ENCODE measurements at places on chromosomes 12 and 14. TPM values are rescaled to one million over a fixed set of nuclear protein-coding genes. Genes with fewer than 3 reads are reported as not detected.

DNA sequence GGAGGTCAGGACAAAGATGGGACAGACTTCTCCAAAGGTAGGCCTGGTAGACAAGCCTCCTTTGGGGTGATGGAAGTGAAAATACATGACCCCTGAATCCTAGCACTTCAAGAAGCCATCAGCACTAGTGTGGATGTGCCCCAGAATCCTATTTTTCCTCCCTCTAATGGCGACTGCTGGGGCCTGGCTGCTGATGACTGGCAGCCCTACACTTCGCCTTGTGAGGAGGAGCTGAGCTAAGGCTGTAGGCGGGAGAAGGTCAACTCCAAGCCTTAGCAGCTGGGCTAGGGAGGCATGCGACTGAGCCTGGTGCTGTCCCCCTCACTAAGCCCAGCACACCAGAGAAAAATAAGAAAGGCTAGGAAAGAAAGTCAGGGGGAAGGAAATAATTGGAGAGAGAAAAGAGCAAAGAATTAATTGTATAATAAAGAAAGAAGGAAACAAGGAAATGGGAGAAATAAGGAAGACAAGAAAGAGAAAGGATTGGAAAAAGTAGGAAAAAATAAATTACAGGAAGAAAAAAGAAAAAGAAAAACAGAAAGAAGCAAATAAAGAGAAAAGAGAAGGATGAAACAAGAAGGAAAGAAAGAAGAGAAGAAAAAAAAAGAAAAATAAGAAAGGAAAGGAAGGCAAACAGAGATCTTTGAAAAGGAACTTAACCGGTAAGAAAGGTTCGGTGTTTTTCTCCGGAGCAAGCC is 4.7 kb upstream of the HOXC10 start:
- no peaks in the 10 kb centered on the region for H3K36me3 ChIP-seq
- H3K27me3 ChIP-seq = peaks cover 89% of the 10 kb centered on the region
- DNase-seq = no peak
- no peak overlapping the region for H3K4me3 ChIP-seq

GRCh38 chr12:108080363-108080762 is 48.7 kb upstream of the WSCD2 start:
- no peak for DNase-seq
- no peaks in the 10 kb centered on the region for H3K4me1 ChIP-seq
- no peak overlapping the region for H3K27ac ChIP-seq
- peaks cover 3% of the 10 kb centered on the region for H3K27me3 ChIP-seq
- no peaks in the 10 kb centered on the region for H3K36me3 ChIP-seq
- H3K4me3 ChIP-seq = no peak overlapping the region

- H3K27ac ChIP-seq = no peak overlapping the region
- no peaks in the 10 kb centered on the region for H3K4me1 ChIP-seq
These were observed 79.7 kb downstream of the KSR2 start for GRCh38 chr12:117889098-117889497.

DNA sequence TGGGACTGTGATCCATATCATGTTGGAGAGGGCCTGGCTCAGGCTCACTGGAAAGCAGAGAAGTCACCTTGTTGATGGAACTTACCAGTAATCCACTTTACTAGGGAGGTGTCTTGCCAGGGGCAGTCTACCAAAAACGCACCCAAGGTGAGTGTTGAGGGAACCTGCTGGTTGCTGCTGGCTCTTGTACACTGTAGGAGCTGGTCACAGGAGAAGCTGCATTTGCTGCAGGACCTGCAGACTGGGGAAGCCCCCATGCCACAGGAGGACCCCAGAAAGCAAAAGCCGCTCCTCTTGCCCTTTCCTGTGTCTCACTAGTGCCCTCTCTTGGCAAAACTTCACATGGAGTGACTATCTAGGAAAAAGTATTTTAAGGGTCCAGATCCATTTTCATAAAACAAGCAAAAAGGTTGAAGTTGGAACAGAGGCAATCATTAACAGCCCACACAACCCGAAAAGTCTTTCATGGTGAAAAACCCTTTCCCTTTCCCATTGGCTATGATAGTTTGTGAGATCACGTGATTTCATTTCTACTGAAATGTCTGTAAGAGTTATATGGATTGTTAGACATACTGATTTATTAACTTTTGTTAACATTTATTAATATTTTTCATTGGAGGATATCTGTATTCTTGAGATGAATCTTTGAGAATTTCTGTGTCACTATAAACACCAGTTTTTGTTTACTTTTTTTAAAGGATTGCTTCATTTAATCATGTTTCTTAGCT is 59.2 kb downstream of the RASSF8 start:
- no peak overlapping the region for H3K27ac ChIP-seq
- peaks cover 8% of the 10 kb centered on the region for H3K27me3 ChIP-seq
- no peaks in the 10 kb centered on the region for H3K36me3 ChIP-seq
- H3K4me1 ChIP-seq = no peaks in the 10 kb centered on the region

DNA sequence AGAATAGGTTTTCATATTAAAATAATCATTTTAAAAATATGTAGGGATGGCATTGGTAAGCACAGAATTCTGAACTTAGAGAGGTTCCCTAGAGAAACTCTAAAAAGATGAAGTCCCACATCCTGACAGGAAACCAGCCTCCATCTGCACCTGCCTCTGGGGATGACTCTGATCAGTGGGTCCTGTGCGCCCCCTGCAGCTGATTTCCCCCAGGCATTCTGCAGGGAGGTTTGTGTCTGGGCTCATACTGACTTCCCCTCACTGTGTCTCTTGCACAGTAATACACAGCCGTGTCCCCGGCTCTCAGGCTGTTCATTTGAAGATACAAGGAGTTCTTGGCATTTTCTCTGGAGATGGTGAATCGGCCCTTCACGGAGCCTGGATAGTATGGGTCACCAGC is 602.9 kb downstream of the TMEM121 start:
- H3K4me3 ChIP-seq = no peak overlapping the region
- DNase-seq = peak; percentile 22
- peaks cover 20% of the 10 kb centered on the region for H3K4me1 ChIP-seq
- H3K36me3 ChIP-seq = no peaks in the 10 kb centered on the region
- H3K27ac ChIP-seq = no peak overlapping the region

- H3K27ac ChIP-seq = no peak overlapping the region
- no peak for DNase-seq
- H3K36me3 ChIP-seq = no peaks in the 10 kb centered on the region
- no peak overlapping the region for H3K4me3 ChIP-seq
- H3K4me1 ChIP-seq = no peaks in the 10 kb centered on the region
These were observed 8.8 kb downstream of the BDKRB1 start for GRCh38 chr14:96264853-96265252.

GRCh38 chr12:115456946-115457689 is 773.1 kb upstream of the TBX3 start:
- H3K27me3 ChIP-seq = no peaks in the 10 kb centered on the region
- no peaks in the 10 kb centered on the region for H3K4me1 ChIP-seq
- DNase-seq = no peak
- H3K36me3 ChIP-seq = no peaks in the 10 kb centered on the region
- H3K4me3 ChIP-seq = no peak overlapping the region
- no peak overlapping the region for H3K27ac ChIP-seq

DNA sequence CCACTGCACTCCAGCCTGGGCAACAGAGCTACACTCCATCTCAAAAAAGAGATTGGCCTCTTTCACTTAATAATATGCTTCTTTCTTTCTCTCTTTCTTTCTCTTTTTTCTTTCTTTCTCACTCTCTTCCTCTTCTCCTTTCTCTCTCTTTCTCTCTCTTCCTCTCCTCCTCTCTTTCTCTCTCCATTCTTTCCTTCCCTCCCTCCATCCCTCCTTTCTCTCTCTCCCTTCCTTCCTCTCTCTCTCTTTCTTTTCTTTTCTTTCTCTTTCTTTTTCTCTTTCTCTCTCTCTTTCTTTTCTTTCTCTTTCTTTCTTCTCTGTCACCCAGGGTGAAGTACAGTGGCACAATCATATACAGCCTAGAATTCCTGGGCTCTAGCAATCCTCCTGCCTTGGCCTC is 38.4 kb downstream of the IRF2BPL start:
- no peak for DNase-seq
- H3K4me3 ChIP-seq = no peak overlapping the region
- no peaks in the 10 kb centered on the region for H3K36me3 ChIP-seq

DNA sequence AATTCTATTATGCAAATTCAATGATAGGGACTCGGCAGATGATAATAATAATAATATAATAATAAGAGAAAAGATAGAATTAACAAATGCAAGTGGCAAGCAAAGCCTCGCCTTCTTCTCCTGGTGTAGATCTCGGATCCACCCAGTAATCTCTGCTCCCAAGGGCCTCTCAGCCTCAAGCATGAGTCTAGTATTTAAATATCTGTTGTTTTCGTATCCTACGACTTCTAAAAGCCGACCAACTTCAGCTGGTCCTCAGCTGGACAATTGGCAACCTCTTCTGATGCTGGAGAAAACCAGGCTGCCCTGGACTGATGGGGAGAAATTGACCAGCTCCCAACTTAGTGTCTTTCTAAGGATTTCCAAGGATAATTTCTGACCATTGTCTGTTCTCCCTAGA is 14.0 kb upstream of the MAP1LC3B2 start:
- H3K27ac ChIP-seq = no peak overlapping the region
- no peaks in the 10 kb centered on the region for H3K27me3 ChIP-seq
- H3K4me1 ChIP-seq = peaks cover 4% of the 10 kb centered on the region
- no peak for DNase-seq

GRCh38 chr14:74670726-74671411 is 42.0 kb downstream of the AREL1 start:
- no peaks in the 10 kb centered on the region for H3K27me3 ChIP-seq
- peaks cover 89% of the 10 kb centered on the region for H3K36me3 ChIP-seq
- H3K4me3 ChIP-seq = no peak overlapping the region
- H3K4me1 ChIP-seq = no peaks in the 10 kb centered on the region
- DNase-seq = no peak

DNA sequence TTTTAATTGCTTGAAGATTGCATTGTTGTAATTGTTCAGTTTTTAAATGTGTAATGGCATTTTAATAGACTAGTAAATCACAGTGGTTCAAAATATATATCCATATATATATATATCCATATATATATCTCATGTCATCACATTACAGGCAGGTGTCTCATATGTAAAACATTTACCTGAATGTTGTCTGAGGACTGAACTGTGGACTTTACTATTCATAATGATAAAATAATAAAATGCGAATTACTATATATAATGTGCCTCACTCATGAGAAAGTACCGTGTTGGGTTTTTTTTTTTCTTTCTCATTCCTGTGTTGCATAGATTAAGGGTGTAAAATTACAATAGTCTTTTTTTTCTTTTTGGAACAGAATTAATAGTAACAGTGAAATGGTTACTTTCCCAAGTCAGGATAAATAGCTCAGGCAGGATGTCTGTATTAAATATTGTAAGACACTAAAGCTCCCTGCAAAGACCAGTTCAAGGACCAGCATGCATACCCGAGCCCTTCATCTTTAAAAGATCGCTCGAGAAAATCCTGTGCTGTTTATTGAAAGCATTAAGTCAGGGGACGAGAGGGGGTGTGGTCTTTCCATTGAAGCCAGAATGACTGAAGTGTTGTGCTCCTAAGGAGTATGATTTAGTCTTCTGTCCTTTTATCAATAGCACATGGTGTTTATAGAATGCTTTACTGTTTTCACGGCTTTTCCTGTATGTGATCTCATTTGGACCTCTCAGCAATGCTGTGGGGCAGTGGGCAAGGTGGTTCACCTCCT is 173.5 kb downstream of the CRADD start:
- H3K27ac ChIP-seq = no peak overlapping the region
- no peaks in the 10 kb centered on the region for H3K27me3 ChIP-seq
- peaks cover 18% of the 10 kb centered on the region for H3K4me1 ChIP-seq

- H3K4me3 ChIP-seq = no peak overlapping the region
- DNase-seq = no peak
- H3K27me3 ChIP-seq = peaks cover 21% of the 10 kb centered on the region
- no peak overlapping the region for H3K27ac ChIP-seq
- no peaks in the 10 kb centered on the region for H3K36me3 ChIP-seq
These were observed 3.7 kb downstream of the NOVA1 start for GRCh38 chr14:26594148-26594547.

GRCh38 chr12:50127546-50127945 is 15.5 kb downstream of the COX14 start:
- no peak overlapping the region for H3K27ac ChIP-seq
- no peak for DNase-seq
- no peak overlapping the region for H3K4me3 ChIP-seq
- H3K36me3 ChIP-seq = peaks cover 71% of the 10 kb centered on the region
- peaks cover 4% of the 10 kb centered on the region for H3K4me1 ChIP-seq
- no peaks in the 10 kb centered on the region for H3K27me3 ChIP-seq

DNA sequence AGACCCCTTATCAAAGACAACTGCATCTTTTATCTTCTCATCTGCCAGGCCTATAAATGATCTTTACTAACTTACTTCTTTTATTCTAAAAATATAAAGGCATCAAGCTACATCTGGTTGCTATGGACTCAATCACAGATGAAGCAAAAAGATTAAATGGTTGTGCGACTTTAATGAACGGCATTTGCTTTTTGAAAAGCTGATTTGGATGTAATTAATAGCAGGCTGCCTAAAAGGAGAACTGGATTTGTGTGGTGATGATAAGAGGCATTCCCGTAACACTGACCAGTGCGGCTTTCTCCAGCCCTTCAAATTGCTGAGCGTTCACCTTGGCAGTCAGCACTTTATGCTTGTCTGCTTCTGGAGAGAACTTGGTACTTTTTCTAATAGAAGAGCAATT is 103.8 kb downstream of the ARMH4 start:
- H3K27me3 ChIP-seq = no peaks in the 10 kb centered on the region
- H3K4me3 ChIP-seq = no peak overlapping the region
- no peaks in the 10 kb centered on the region for H3K36me3 ChIP-seq
- no peak overlapping the region for H3K27ac ChIP-seq

DNA sequence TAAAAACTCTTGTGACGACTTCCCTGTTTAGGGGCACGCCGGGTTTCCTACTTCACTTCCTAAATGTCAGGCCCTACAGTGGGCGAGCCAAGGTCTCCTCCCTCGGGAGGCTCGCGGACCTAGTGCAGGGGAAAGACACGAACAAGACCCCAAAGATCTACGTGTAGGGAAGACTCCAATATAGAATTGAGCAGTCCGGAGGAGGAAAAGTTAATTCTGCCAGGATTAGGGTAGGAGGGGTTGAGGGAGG is 564 bp downstream of the ATXN3 start:
- H3K27ac ChIP-seq = peak overlapping the region; percentile 81
- peaks cover 45% of the 10 kb centered on the region for H3K4me1 ChIP-seq
- peaks cover 4% of the 10 kb centered on the region for H3K36me3 ChIP-seq
- no peaks in the 10 kb centered on the region for H3K27me3 ChIP-seq
- DNase-seq = no peak

- DNase-seq = no peak
- no peaks in the 10 kb centered on the region for H3K4me1 ChIP-seq
- no peaks in the 10 kb centered on the region for H3K36me3 ChIP-seq
These were observed 12.0 kb downstream of the CATSPERB start for GRCh38 chr14:91719839-91720238.

GCN1 gene
- total RNA-seq = 128 TPM

SDR9C7 gene
- total RNA-seq = not detected

AICDA gene
- not detected for total RNA-seq

IPO4 gene
- total RNA-seq = 37.9 TPM

CPM gene
- 2.2 TPM for total RNA-seq

DAO gene
- not detected for total RNA-seq

FBXW8 gene
- 6.6 TPM for total RNA-seq

SYCP3 gene
- 0.22 TPM for total RNA-seq

PPP4R3A gene
- 189 TPM for total RNA-seq

CYP27B1 gene
- 1.4 TPM for total RNA-seq

CBLN3 gene
- 1.7 TPM for total RNA-seq

Measured in CD4-positive, alpha-beta T cell (primary cell).